ENCODE measurements at places on chromosomes 4 and X.
A peak's percentile ranks its signal among the peaks of the same experiment; 100 is the strongest.

DNA sequence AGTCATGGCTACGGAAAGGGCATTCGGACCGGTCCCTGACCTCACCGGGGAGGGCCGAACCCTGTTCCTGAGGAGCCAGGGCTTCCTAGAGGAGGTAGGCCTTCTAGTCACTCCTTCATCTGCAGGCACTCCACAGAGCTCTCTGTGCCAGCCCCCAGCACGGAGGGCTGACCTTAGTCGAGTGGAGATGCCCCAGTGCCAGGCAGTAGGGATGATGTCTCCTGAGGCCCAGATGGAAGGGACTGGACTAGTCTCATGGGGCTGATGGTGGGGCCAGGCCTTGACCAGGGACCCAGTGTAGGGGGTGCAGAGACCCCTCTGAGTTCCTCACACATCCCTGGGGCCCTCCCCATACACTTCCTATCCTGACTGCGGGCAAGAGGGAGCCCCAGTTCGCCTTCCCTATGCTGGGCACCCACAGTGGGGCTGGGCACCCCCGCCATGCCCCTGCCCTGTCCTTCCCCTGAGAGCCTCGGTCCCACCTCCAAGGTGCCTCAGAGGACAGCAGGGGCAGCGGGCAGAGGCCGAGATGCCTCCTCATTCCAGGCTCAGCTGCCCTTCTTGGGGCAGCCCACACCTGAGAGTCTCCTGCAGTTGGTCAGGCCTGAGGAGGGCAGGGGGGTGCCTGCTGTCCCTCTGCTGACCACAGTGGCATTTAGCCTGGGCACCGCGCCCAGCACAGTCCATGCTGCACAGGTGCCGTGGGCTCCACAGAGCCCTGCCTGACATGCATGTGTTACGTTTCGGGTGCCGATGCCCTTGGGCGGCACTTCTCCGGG is 1.4 kb upstream of the MSANTD1 start:
- DNase-seq: no peak

DNA sequence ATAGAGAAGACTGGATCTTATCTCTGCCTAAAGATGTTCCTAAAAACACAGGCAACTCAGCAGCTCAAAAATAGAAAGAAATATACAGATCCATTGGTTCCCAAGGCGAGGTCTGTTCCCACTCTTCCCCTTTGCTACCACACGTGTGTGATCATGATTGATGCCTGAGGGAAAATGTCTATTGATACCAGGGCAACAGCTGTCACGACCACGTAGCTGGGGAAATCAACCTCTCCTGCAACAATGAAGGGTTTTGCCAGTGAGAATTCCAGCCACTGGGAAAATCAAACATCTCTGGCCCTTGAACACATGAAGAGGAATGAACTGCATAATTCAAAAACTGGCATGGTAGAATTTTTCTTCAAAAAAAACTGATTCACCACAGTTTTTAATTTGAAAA is 131.0 kb upstream of the MAP3K15 start:
- no peak for DNase-seq

GRCh38 chr4:146522869-146523205 is 1.1 kb upstream of the SLC10A7 start:
- peak; percentile 5 for DNase-seq

DNA sequence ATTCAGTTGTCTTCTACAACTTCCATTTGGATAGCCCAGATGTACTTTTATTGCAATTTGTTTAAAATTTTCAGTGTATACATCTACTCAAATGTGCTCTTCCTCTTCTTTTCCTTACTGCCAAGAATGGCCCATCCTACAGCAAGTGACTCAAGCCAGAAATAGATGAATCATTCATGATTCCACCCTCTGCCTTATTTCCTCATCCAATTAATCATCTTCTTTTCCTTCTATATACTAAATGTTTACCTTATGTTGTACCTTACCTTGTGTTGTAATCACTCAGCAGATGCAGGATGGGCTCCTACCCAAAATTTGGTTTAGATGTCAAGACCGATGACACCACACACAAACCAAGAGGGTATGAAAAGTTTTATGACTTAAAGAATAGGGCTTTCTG is 437.8 kb downstream of the GRXCR1 start:
- no peak for DNase-seq

DNA sequence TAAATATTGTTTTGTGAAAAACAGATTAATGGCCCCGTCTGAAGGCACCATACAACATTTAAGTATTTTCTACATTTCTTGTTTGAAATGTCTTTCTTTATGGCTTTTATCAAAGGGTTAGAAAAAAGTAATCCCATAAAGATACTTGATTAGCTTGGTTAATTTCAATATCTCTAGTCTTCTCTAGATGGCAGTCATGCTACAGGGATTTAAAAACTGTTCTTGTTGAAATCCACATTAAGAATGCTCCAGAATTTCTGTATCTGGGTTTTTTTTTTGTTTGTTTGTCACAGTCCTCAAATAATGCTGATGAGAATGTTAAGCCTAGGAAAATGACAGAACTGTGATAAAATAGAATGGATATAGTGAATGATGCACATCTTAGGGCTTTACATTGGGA is 109.0 kb upstream of the AADAT start:
- no peak for DNase-seq

DNA sequence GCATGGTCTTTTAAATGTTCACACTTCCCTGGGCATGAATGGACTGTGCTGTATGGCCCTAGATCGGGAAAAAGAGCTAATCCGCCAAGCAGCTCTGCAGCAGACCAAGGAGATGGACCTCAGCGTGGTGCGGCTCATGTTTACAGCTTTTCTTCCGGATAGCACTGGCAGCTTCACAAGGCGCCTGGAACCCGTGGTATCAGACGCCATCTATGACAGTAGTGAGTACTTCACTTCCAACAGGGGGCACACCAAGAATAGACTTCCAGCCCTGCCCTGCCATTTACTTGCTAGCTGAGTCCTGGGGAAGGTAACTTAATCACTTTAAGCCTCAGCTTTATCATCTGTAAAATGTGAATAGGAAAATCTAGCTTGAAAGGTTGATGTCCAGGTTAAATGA is 77.7 kb downstream of the NFKB1 start:
- DNase-seq: no peak

- no peak for DNase-seq
Measured at GRCh38 chr4:110344165-110344564, 131.8 kb upstream of the ENPEP start.

GRCh38 chrX:48460606-48461005 is 9.5 kb downstream of the SLC38A5 start:
- no peak for DNase-seq

GRCh38 chrX:17805120-17805519 is 56.0 kb downstream of the RAI2 start:
- no peak for DNase-seq

DNA sequence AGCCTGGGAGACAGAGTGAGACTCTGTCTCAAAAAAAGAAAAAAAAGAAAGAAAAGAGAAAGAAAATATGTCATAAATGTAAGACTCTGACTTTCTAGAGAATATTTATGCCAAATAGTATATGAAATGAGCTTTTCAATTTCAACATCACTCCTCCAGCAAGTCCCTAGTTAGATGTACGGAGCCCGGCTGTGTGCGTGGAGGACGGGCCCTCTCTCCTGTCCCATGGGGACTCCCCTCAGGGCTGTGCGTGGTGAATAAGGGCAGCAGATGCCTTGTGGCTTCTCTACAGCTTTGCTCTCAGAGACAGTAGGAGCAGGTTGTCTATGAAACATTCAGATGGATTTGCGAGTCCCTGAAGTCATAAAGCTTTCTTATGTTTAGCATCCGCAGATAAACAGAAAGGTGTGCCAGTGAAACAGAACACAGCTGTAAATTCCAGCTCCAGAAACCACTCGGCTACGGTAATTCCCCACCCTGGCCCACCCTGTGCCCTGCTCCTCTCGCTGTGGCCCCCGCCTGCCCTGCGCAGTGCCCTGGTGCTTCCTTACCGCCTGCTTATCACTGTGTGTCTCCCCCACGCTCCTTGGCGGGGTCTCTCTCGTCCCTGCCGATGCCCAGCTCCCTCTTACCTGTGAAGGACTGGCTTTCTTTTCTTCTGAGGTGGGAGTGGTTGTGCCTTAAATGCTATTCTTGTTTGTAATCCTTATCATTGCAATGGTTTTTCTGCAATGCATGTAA is 13.9 kb upstream of the HGFAC start:
- DNase-seq: no peak
